Stimulated activated CD8-positive, alpha-beta memory T cell treated with anti-CD3 and anti-CD28 coated beads, Interleukin-4, amount 100 ng/mL, for 48 hours (primary cell): ENCODE measurements at places on chromosomes 2 and 18.

GRCh38 chr2:12110074-12110473 lies 363.6 kb downstream of the LPIN1 start:
- DNase-seq = no peak

- no peak for DNase-seq
Observed at GRCh38 chr2:69154106-69154505, 141.1 kb downstream of the ANTXR1 start.

GRCh38 chr18:44497311-44497710 lies 183.4 kb upstream of the SETBP1 start:
- DNase-seq = no peak

DNA sequence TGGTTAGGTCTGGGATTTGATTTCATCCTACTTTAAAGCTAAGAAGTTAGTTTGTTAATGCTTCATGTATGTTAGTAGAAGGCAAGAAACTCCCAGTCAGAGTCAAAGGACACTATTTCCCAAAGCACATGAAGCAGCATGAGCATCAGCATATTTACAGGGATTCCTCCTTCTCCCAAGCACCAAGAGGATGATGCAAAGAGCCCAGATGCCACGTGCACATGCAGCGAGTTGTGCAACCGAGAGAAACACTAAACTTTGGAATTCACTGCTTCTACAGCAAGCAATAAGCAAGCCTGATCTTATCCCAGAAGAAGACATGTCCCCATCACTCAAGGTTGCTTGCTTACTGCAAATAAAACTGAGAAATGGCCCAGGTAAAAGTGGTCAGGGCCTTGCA lies 32.5 kb downstream of the CPO start:
- DNase-seq = no peak

- DNase-seq = no peak
Observed at GRCh38 chr18:8391068-8391467, 218.2 kb upstream of the RAB12 start.

GRCh38 chr2:65478498-65479135 lies 46.2 kb upstream of the SPRED2 start:
- no peak for DNase-seq

- DNase-seq = no peak
Observed at GRCh38 chr2:168355779-168356476, 100.1 kb upstream of the CERS6 start.

DNA sequence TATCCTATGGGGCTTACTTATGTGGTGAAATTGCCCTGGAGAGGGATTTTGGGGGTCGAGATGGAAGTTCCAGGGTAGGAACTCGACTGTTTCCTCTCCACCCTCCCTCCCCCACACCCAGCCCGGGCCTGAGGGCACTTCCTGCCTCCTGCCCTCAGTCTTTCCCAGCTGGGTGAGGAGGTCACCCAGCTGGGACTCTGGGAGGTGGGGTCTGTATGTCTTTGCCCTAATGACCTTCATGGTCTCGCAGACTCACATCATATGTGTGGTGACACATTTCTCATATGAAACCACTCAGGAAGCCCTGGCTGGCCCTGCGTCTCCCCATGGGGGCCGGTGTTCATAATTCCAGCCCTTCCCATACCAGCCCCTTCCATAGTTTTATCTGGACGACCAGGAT lies 12.4 kb downstream of the ATOH8 start:
- DNase-seq = no peak

DNA sequence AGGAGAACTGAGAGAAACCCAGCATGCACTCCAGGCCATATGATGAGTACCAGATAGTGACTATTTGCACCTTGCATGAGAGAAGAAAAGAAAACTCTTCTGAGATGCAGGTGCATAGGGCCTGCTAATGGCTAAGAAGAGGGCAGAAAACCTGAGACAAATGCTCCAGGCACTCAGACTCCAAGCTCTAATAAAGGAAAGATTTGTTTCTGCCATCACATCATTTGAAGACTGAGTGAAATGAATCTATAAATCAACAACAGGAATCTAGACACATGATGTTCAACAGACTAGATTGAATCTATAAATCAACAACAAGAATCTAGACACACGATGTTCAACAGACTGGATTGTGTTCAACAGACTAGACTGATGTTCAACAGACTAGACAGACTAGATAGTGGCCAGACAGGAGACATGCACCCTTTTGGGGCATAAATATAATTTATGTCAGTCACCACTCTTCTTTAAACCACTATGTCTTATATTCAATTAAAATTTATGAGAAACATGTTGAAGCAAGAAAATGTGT lies 482.7 kb upstream of the UBE2E3 start:
- no peak for DNase-seq

DNA sequence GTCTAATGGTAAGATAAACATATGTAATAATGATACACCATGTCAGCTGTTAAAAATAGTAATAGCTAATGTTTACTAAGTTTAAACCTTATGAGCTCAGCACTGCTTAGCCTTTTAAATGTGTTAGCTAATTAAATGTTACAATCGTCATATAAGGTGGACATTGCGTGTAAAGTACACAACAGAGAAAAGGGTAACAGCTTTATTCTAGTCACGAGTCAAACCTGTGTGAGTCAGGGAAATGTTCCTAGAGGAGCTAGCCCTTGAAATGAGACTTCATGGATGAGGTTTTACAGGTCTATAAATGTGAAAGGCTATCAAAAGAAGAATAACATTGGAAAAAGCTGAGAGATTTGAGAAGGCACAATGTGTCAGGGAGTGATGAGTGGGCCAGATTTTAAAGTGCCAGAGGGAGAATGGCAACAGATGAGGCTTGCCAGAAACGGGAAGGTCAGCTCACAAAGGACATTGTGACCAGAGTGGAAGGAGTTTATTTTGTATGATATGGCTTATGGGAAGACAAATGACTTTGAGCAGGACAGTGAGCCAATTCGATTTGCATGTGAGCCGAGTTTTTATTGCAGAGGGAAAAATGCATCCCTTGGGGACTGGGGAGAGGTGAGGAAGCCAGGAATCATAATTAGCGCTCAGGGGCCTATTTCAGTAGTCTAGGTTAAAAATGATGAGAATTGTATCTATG lies 276.3 kb downstream of the CTNNA2 start:
- DNase-seq = no peak

- DNase-seq = no peak
Observed at GRCh38 chr2:201574766-201575165, 68.5 kb downstream of the TMEM237 start.

DNA sequence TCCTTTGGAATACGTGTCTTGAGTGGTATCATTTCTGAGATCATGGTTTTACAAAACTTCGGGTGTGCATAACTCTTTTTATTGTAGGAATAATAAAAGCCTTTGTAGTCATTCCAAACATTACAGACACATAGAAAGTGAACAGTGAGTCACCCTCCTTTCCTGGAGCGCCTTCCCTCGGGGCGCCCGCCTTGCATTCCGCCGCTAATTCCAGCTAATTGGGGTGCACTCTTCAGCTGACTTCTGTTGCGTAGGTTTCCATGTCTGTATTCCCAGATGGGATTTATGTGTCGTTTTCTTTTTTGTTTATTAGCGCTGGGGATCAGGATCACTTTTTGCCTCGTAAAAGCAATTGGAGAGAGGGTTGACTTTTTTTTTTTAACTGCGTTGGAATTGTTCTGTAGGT lies 18.7 kb downstream of the SH3BP4 start:
- no peak for DNase-seq

- DNase-seq = no peak
Observed at GRCh38 chr2:170932166-170932565, 3.1 kb downstream of the GORASP2 start.

GRCh38 chr2:47682216-47682749 lies 100.7 kb upstream of the MSH6 start:
- DNase-seq = no peak
